Activated B cell treated with CpG ODN at 0.5 μM for 24 hours (primary cell): ENCODE measurements at places on chromosomes 6 and 20. TPM values are rescaled to one million over a fixed set of nuclear protein-coding genes. Genes with fewer than 3 reads are reported as not detected.

Gene WRNIP1
- 31.6 and 31.9 TPM in 2 replicates for total RNA-seq

Gene SALL4
- not detected in 2 replicates for total RNA-seq

Gene TFAP2B
- total RNA-seq: not detected in 2 replicates

Gene RNASET2
- total RNA-seq: 118 and 135 TPM in 2 replicates

Gene SRSF12
- not detected in 2 replicates for total RNA-seq

Gene MEP1A
- not detected in 2 replicates for total RNA-seq

Gene RREB1
- total RNA-seq: 62.2 and 67.7 TPM in 2 replicates

Gene CGA
- total RNA-seq: not detected in 2 replicates

Gene BEND6
- total RNA-seq: not detected in 2 replicates

Gene KHDC3L
- not detected in 2 replicates for total RNA-seq

Gene NOX3
- not detected in 2 replicates for total RNA-seq

Gene ADISSP
- total RNA-seq: 29.9 and 31.1 TPM in 2 replicates

Gene NR2E1
- not detected in 2 replicates for total RNA-seq

Gene SOX18
- total RNA-seq: not detected in 2 replicates

Gene SOX12
- 6.1 and 6.2 TPM in 2 replicates for total RNA-seq

Gene MAPK13
- 20.1 and 22.7 TPM in 2 replicates for total RNA-seq

Gene VNN1
- total RNA-seq: 0.07 TPM in 1 of 2 replicates, not detected in the other

Gene PLCB1
- total RNA-seq: 0.29 and 0.86 TPM in 2 replicates

Gene FAM83C
- total RNA-seq: not detected in 2 replicates

Gene C6orf15
- total RNA-seq: not detected in 2 replicates

Gene IYD
- not detected in 2 replicates for total RNA-seq

Gene C6orf141
- total RNA-seq: not detected in 2 replicates

Gene TP53TG5
- not detected in 2 replicates for total RNA-seq

Gene SUMO4
- total RNA-seq: 6.7 and 7.9 TPM in 2 replicates

Gene PROKR2
- not detected in 2 replicates for total RNA-seq

Gene ULBP3
- total RNA-seq: 0.46 and 0.80 TPM in 2 replicates

Gene HLA-DOB
- 95.6 and 101 TPM in 2 replicates for total RNA-seq

Gene RAET1L
- total RNA-seq: not detected in 2 replicates

Gene BTN1A1
- 0.18 and 0.46 TPM in 2 replicates for total RNA-seq

Gene CST5
- not detected in 2 replicates for total RNA-seq

Gene TREM1
- 0.81 TPM in 1 of 2 replicates, not detected in the other for total RNA-seq

Gene ROMO1
- 96.8 and 131 TPM in 2 replicates for total RNA-seq

Gene CNBD2
- total RNA-seq: 5.6 and 6.5 TPM in 2 replicates

Gene TMC2
- total RNA-seq: not detected in 2 replicates

Gene SGK2
- total RNA-seq: 0.73 and 1.1 TPM in 2 replicates

Gene ZNF391
- 4.8 and 5.9 TPM in 2 replicates for total RNA-seq
